SK-MEL-5 (cell line): ENCODE measurements at places on chromosomes 7 and 10. TPM values are rescaled to one million over a fixed set of nuclear protein-coding genes. Genes with fewer than 3 reads are reported as not detected.

Gene KCNIP2
- total RNA-seq = 1.1 and 1.6 TPM in 2 replicates

Gene C7orf57
- total RNA-seq = 0.48 and 0.79 TPM in 2 replicates

Gene PLXDC2
- 0.03 TPM in 1 of 2 replicates, not detected in the other for total RNA-seq

Gene WDFY4
- total RNA-seq = not detected in 2 replicates

Gene ACTL6B
- not detected in 2 replicates for total RNA-seq

Gene GBX1
- total RNA-seq = not detected in 2 replicates

Gene CYP3A4
- not detected in 2 replicates for total RNA-seq

Gene VWA2
- total RNA-seq = not detected in 2 replicates

Gene EPDR1
- total RNA-seq = 38.7 and 42.3 TPM in 2 replicates

Gene PLXNA4
- total RNA-seq = 0.08 and 0.18 TPM in 2 replicates

Gene STEAP4
- not detected in 2 replicates for total RNA-seq

Gene ZNF804B
- not detected in 2 replicates for total RNA-seq

Gene C10orf105
- not detected in 2 replicates for total RNA-seq

Gene PSD
- total RNA-seq = 0.40 and 0.61 TPM in 2 replicates
